Suppressor macrophage treated with lipopolysaccharide for 4 hours (primary cell): ENCODE measurements at places on chromosomes 2 and 18.

GRCh38 chr2:168174756-168175155, 72.6 kb downstream of the STK39 start:
- peak; percentile 55 for DNase-seq

GRCh38 chr18:35623255-35623654, 41.7 kb downstream of the GALNT1 start:
- DNase-seq = peak; percentile 22

DNA sequence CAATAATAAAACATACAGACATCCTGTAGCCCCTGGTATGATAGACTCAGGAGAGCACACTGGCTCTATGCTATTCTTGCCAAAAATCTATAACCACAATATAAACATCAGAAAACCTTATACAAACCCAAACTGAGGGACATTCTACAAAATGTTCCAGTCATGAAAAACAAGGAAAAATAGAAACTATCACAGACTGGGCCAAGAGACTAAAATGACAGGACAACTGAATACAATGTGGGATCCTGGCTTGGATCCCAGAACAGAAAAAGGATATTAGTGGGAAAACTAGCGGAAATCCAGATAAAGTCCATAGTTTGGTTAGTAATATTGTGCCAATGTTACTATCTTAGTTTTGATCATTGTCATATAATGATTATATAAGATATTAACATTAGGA, 29.6 kb upstream of the EPAS1 start:
- no peak for DNase-seq

GRCh38 chr2:58045580-58046334, 849 bp upstream of the VRK2 start:
- DNase-seq = no peak

DNA sequence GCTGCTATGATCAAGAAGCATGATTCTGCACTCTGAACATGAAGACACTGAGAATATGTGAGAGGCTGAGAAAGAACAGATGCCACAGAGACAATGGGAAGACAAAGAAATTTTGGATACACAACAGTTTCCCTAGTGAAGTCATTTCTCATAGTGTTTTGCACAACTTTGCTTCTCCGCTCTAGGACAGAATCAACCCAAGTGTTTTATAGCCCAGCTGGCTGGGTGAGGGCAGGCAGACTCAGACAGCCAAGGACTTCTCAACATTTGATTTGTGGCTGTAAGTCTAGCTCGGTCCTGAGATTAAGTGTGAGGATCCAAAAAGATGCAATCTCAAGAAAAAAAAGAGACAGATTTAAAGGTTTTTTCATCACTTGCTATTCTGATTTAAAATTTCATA, 536.5 kb upstream of the CRIM1 start:
- DNase-seq = no peak

DNA sequence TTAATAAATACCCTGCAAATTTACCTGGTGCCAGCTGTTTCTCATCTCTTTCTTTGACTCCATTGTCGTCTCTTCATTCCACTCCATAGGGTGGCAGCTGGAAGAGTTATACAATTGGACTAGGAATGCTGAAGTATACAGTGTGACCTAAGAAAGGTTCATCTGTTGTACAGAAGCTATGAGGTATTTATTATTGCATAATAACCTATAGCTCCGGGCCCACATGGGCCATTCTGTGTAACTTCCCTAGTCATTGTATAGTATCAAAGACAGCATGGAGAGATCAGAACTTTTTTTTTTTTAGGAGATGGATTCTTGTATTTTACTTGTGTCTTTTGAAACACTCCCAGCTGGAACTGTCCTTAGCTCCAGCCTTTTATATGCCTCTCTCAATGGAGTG, 26.2 kb downstream of the BMP10 start:
- no peak for DNase-seq

GRCh38 chr2:150520887-150521664, 33.6 kb upstream of the RND3 start:
- DNase-seq = no peak

GRCh38 chr2:239711911-239712570, 311.2 kb upstream of the HDAC4 start:
- no peak for DNase-seq

DNA sequence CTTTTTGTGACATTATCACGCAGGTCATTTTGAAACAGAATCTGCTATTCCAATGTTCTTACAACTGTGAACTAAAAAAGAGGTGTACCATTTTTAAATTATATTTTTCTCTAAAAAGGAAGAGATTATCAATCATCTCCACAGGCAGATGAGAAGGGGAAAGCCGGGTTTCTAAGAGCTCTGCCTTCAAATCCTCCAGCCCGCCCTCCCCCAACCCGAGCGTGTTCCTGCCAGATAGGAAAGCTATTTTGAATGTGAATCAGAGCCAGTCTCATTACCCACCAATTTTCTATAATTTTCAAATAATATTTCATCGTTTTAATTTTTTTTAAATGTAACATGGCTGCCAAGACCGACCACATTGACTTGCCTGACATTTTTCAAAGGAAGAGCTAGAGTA, 65.9 kb downstream of the KCNF1 start:
- DNase-seq = no peak

GRCh38 chr2:144986691-144987090, 466.8 kb upstream of the ZEB2 start:
- DNase-seq = no peak

GRCh38 chr2:30949435-30949834, 142.2 kb upstream of the CAPN13 start:
- no peak for DNase-seq

GRCh38 chr2:149422337-149422990, 92.1 kb downstream of the LYPD6 start:
- no peak for DNase-seq

GRCh38 chr2:150476286-150476685, 11.2 kb downstream of the RND3 start:
- no peak for DNase-seq
